ENCODE measurements at places on chromosomes 6 and 20.

GRCh38 chr20:47258745-47259695 lies 97.5 kb downstream of the ZMYND8 start:
- DNase-seq: no peak

- no peak for DNase-seq
Measured at GRCh38 chr6:21845439-21846140, 252.0 kb downstream of the SOX4 start.

DNA sequence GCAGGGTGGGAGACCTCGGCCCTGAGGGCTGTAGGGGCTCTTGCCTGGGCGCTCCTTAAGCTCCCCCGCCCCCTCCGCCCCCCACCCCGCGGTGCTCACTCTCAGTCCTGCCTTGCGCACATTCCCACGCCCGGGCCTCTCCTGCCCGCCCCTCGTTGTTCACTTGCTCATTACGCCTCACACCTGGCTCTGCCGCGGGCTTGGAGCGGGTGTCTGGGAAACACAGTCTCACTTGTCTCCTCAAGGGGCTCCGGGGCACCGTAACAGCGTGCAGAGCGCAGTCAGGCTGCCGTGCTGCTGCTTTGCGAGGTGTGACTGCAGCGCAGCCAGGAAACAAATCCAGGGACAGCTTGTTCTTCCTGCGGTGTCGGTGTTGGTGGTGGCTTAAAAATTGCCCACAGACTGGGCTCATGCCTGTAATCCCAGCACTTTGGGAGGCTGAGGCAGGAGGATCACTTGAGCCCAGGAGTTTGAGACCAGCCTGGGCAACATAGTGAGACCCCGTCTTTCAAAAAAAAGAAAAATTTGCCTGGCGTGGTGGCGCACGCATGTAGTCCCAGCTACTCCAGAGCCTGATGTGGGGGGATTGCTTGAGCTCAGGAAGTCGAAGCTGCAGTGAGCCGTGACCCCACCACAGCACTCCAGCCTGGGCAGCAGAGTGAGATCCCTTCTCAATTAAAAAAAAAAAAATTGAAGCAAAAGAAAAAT lies 4.6 kb downstream of the NPBWR2 start:
- no peak for DNase-seq

DNA sequence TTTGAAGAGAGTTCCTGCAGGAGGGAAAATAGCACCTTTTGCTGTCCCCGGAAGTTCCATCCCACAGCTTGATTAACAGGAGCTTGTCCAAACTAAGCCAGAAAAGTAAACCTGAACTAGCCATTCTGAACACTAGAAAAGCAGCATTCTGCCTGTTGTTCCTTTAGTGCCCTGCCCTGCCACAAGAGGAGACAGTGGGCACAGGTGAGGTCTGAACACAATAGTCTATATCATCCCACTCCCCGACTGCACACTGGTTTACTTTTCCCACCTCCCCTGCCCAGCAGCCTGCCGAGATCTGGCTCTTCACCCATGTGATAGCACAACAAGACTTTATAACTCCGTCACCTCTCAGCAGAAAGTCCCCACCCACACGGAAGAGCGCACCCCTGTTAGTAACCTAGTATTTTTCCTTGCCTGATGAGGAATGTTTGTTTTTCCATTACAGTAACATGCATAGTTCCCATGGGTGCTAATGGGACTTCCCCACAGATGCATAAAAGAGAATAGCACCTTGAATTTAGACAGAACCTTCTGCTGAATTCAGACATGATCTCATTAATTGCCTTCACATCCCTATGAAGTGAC lies 59.7 kb downstream of the TFAP2A start:
- DNase-seq: peak; percentile 5

GRCh38 chr6:19444041-19444440 lies 393.1 kb upstream of the ID4 start:
- DNase-seq: no peak

DNA sequence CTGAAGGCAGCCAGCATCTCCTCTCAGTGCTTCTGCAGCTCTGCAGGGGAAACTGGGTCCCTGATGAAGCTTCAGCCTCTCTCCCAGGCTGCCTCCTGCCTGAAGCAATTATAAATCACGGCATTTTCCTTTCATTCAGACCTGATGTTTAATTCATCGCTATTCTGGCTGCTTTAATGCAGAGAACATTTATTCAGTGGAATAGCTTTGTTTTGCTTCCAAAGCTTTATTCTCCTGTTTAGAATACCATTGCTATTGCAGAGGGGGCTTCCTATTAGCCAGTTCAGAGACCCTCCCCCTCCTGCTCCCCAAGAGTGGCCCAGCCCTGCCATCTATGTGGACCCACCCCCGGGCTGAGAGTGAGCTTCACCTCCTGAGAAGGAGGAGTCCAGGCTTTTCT lies 255.6 kb downstream of the LRFN2 start:
- DNase-seq: no peak

DNA sequence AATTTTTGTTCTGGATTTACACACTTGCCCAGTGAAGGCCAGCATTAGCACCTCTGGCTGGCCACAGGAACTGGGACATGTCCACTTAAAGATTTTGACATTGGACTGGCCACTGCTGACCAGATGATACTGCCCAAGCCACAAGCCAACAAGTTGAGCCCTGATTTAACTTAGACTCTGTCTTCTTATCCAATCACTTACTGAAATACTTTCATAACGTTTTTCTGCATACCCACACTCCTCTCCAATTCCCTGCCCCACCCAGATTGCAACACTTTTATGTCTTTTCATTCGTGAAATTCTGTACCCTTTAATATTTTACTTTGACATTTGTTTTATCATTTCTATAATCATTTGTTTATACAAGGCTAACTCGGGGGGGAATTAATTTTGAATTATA lies 170.3 kb upstream of the TAB2 start:
- no peak for DNase-seq

GRCh38 chr6:112886415-112886814 lies 539.3 kb downstream of the RFPL4B start:
- DNase-seq: no peak

- DNase-seq: no peak
Measured at GRCh38 chr6:21508753-21509152, 84.8 kb upstream of the SOX4 start.

DNA sequence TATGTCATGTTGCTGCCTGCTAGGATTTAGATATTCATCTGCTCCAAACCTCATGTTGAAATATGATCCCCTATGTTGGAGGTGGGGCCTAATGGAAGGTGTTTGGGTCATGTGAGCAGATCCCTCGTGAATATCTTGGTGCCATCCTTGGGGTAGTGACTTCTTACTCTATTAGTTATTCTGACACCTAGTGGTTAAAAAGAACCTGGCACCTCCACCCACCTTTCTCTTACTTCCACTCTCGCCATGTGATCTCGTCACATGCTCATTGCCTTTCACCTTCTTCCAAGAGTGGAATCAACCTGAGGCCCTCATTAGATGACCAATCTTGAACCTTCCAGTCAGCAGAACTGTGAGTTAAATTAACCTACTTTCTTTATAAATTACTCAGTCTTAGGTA lies 549.4 kb upstream of the SYNCRIP start:
- no peak for DNase-seq

GRCh38 chr6:156877126-156877863 lies 100.1 kb downstream of the ARID1B start:
- DNase-seq: no peak

DNA sequence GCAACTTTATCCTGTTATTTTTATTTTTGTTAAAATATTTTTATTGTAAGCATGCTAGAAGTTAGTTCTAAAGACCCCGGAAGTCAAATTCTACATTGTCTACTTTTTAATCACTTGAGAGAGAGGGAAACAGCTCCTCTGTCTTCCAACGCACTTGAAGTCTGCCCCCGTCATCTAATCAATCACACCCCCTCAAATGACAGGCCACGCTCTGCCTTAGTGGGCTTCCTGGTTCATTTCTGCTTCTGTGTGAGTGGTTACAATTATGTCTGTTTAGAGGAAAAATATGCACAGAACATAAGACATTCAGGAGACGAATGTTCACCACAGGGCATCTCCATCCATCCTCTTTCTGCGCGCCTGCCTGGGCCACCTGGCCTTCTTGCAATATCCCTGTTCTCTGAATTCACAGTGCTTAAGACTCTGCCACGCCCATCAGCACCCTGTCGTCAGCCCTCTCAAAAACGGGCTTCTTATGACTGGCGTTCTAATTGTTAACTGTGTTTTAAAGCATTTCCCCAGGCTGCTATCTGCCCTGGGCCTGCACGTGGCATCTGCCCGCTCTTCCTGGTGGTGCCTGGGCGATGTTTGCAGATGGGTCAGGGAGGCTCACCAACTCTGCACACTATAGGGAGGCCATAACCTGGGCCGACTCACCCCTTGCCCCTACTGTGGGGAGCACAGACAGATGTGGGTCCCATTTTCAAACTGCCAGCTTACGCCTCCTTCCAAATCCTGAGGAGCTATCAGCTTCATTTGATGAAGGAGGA lies 15.4 kb downstream of the DACT2 start:
- DNase-seq: no peak

DNA sequence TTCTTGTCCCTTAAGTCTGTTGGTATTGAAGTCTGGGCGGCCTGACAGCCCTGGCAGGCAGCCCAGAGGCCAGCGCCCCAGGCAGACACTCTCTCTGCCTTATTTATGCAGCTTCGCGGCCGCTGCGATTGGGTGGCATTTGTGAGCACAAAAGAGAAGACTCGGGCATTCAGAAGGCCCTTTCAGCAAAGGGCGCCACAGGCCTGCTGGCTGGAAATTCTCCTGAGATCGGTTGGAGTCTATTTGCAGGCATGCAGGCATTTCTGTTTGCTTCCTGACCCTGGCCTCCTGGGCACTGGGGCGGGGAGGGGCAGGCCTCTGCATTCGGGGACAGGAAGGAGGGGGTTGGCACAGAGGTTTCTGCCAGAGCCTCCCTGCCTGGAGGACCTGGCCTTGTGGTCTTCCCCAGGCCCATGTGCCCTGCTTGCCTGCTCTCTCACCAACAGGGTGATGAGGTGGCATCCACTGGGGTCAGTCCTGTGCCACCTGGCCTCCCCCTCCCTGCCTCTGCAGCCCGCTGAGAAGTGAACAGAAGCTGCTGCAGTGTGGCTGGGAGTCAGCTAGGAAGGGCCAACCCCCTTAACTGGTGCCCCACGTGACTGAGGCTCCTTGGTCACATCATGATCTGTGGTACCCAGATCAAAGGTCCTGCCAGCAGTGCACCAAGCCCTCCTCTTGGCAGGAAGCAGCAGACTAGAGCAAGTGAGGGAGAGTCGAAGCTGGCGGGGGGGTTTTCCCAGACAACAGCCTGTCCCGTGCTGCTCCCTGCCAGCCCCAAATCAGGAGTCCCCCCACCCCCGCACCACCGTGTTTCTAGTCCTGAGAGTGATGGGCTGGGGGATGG lies 16.6 kb upstream of the CCDC167 start:
- DNase-seq: peak; percentile 87

DNA sequence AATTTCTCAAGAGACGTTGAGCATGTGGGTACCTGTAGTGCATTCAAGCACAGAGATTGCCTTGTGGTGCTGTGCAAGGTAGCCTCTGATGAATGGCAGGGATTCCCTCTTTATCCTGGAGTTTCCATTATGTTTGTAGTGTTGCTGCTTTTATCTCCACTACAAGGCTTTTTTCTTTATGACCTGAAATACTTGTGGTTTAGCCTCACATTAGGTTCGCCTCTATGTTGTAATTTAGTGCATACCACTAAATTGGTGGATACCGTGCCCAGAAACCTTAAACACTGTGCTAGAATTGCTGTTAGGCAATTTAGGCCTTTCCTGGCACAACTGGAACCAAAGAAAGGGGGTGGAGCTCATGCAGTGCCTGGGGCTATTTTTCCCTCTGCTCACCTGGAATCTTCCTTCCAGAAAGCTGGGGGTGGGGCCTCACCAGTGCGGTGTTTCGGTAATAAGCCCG lies 76.8 kb downstream of the NCOA7 start:
- no peak for DNase-seq
